ENCODE measurements at places on chromosomes 7 and 10. TPM values are rescaled to one million over a fixed set of nuclear protein-coding genes. Genes with fewer than 3 reads are reported as not detected.

GRCh38 chr10:73332379-73332778, 26.3 kb downstream of the CFAP70 start:
- H3K27me3 ChIP-seq, result peaks cover 3% of the 10 kb centered on the region
- no peaks in the 10 kb centered on the region for H3K36me3 ChIP-seq
- H3K27ac ChIP-seq, result no peak overlapping the region
- no peaks in the 10 kb centered on the region for H3K4me1 ChIP-seq
- H3K4me3 ChIP-seq, result no peak overlapping the region

DNA sequence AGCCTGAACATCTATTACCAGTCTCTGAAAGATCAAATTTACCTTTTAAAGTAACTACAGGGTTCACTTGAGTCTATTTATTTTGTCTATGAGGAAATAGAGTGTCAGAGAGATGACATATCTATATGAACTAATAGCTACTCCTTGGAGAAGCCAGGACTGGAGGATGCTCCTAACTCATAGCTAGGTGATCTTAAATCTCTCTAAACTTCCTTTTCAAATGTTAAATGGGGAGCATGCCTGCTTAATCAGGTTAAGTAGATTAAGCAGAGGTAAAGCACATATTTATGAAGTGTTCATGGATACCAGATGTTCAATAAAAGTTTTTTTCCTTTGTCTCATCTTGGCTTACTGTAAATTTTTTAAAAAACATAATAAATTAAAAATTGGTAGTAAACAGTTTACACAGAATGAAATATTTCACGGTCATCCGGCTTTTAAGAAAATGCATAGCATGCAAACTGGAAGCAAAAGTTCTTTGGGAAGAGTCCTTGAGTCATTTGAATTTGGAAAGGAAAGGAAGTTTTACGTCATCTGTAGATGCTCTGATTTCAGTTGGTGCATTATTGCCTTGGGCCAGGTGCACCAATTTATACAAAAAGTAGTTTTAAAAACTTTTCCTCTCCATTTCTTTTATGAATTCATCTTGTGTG, 155.1 kb downstream of the BICC1 start:
- DNase-seq, result no peak
- H3K4me1 ChIP-seq, result no peaks in the 10 kb centered on the region
- H3K36me3 ChIP-seq, result no peaks in the 10 kb centered on the region
- no peaks in the 10 kb centered on the region for H3K27me3 ChIP-seq

- no peaks in the 10 kb centered on the region for H3K36me3 ChIP-seq
- no peak overlapping the region for H3K27ac ChIP-seq
- H3K4me3 ChIP-seq, result no peak overlapping the region
- DNase-seq, result no peak
Observed at GRCh38 chr10:21507150-21507549, 18.3 kb downstream of the SKIDA1 start.

DNA sequence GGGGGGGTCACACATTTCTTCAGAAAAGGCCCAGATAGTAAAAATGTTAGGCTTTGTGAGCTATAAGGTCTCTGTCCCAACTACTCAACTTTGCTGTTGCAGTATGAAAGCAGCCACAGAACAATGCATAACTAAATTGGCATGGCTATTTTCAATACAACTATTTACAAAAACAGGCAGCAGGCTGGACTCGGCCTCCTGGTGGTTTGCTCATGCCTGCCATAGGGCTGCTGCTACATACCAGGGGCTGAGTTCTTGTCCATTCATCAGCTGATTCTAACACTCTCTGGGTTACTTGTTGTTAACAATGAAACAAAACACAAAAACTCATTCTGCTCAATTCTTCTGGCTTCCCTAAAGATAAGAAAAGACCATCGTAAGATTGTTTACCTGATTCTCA, 109.4 kb upstream of the ADAM12 start:
- no peaks in the 10 kb centered on the region for H3K36me3 ChIP-seq
- DNase-seq, result no peak
- H3K4me1 ChIP-seq, result no peaks in the 10 kb centered on the region
- no peaks in the 10 kb centered on the region for H3K27me3 ChIP-seq
- H3K27ac ChIP-seq, result no peak overlapping the region

- H3K4me1 ChIP-seq, result no peaks in the 10 kb centered on the region
- no peak overlapping the region for H3K27ac ChIP-seq
- H3K27me3 ChIP-seq, result peaks cover 53% of the 10 kb centered on the region
- no peaks in the 10 kb centered on the region for H3K36me3 ChIP-seq
- no peak overlapping the region for H3K4me3 ChIP-seq
Observed at GRCh38 chr10:128541926-128542475, 415.8 kb upstream of the MKI67 start.

GRCh38 chr10:37439826-37440225, 314.4 kb downstream of the ANKRD30A start:
- H3K27ac ChIP-seq, result no peak overlapping the region
- H3K36me3 ChIP-seq, result no peaks in the 10 kb centered on the region
- H3K4me1 ChIP-seq, result no peaks in the 10 kb centered on the region
- H3K27me3 ChIP-seq, result no peaks in the 10 kb centered on the region

DNA sequence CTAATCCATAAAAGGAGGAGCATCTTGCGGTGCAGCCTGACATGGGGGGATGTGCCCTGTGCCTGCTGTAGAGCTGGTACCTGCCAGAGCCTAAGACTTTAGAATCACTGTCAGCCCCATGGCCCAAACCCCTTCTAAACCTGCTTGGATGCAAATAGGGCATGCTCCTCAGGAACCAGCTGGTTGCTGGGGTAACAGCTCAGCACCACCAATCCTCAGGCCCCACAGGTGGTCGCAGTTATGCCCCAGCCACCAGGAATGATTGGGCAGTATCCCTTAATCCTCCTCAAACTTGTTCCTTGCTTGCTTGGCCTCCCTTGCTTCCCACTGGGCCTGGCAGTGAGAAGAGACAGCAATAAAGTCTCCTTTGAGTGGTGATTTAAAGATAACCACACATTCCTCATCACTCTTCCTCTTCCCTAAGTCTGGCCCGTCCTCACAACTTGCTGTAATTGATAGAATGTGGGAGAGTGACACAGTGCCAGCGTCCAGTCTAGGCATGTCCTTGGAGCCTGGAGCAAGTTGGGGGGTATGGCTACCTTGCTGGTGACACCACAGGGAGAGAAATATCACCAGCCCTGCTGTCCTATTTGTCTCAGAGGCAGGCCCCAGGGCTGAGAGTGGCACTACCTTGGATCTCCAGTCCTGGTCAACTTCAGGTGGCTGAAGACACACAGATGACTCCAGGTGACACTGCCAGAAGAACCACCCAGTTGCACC, 43.0 kb downstream of the VSTM4 start:
- H3K36me3 ChIP-seq, result no peaks in the 10 kb centered on the region
- H3K27me3 ChIP-seq, result no peaks in the 10 kb centered on the region
- H3K4me3 ChIP-seq, result no peak overlapping the region
- no peak overlapping the region for H3K27ac ChIP-seq
- no peak for DNase-seq

DNA sequence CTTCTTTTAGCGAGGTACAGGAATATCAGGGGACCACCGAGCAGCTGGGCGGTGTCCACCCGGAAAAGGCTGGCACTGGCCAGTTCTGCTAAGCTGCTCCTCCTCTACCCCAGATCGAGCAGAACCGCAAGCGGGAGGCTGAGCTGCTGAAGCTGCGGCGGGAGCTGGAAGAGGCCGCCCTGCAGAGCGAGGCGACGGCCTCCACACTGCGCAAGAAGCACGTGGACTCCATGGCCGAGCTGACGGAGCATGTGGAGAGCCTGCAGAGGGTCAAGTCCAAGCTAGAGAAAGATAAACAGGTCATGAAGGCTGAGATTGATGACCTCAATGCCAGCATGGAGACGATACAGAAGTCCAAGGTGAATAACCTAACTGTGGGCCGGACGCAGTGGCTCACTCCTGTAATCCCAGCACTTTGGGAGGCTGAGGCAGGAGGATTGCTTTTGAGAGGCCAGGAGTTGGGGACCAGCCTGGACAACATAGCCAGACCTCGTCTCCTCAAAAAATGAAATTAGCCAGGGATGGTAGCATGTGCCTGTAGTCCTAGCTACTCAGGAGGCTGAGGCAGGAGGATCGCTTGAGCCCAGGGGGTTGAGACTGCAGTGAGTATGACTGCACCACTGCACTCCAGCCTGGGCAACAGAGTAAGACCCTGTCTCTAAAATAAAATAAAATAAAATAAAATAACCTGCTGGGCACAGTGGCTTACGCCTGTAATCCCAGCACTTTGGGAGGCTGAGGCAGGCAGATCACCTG, 15.3 kb downstream of the MYH16 start:
- H3K4me1 ChIP-seq, result no peaks in the 10 kb centered on the region
- H3K36me3 ChIP-seq, result no peaks in the 10 kb centered on the region
- H3K27me3 ChIP-seq, result no peaks in the 10 kb centered on the region
- no peak overlapping the region for H3K4me3 ChIP-seq

ENTPD7 gene
- polyA plus RNA-seq, result 1.2 TPM

PKD2L1 gene
- 1.5 TPM for polyA plus RNA-seq

FANK1 gene
- polyA plus RNA-seq, result not detected

Measured in CD14-positive monocyte (primary cell).